Putamen (tissue), 1 donor: ENCODE measurements at places on chromosomes 13 and 19.

- no peak for DNase-seq
Measured at GRCh38 chr13:98504371-98504963, 72.4 kb downstream of the STK24 start.

DNA sequence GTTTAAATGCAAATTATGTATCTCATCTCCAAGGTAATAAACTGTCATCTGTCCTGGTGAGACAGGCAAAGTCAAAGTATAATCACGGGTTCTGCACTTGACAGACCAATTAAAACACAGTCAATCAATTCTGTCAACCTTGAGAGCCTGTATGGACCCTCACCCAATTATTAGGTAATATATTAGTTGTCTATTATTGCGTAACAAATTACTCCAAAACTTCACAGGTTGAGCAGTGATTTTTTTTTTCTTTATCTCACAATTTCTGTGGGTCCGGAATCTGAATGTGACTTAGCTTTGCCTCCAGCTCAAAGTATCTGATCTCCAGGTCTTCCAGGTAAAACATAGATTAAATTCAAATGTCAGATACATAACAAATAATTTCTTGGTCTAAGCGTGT is 707.4 kb upstream of the ARGLU1 start:
- DNase-seq = no peak

- no peak for DNase-seq
Measured at GRCh38 chr13:20669162-20669561, 34.3 kb upstream of the IL17D start.

GRCh38 chr19:16561382-16561781 is 10.8 kb downstream of the SLC35E1 start:
- no peak for DNase-seq
